Urinary bladder (tissue), 4 donors: ENCODE measurements at places on chromosomes 2 and 18. TPM values are rescaled to one million over a fixed set of nuclear protein-coding genes. Genes with fewer than 3 reads are reported as not detected.

DNA sequence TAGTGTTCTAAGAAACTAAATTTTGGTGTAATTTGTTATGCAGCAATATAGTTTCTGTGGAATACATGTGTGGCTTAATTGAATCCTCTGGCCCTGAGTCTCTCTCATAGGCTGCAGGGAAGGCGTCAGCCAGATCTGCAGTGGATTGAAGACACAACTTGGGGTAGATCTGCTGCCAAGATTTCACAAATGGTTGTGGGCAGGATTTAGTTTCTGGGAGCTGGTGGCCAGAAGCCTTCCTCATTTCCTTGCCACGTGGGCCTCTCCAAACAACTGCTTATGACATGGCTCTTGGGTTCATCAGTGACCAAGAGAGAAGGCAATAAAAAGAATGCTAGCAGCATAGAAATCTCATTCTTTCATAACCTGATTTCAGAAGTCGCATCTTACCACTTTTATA is 28.2 kb downstream of the CCDC102B start:
- DNase-seq: no peak

PSMA8 gene
- not detected for polyA plus RNA-seq

MLPH gene
- 14.2 TPM for polyA plus RNA-seq

GRCh38 chr18:34120294-34120693 is 104.4 kb downstream of the NOL4 start:
- no peak for DNase-seq

GRCh38 chr2:22276696-22277095 is 1108.3 kb upstream of the KLHL29 start:
- DNase-seq: no peak

CD207 gene
- 0.06 TPM for polyA plus RNA-seq

- no peak for DNase-seq
These were observed 1566.6 kb upstream of the SLC39A10 start for GRCh38 chr2:194090251-194090905.

GRCh38 chr2:149989447-149990063 is 402.0 kb upstream of the MMADHC start:
- no peak for DNase-seq

TPO gene
- polyA plus RNA-seq: 5.4 TPM

DNA sequence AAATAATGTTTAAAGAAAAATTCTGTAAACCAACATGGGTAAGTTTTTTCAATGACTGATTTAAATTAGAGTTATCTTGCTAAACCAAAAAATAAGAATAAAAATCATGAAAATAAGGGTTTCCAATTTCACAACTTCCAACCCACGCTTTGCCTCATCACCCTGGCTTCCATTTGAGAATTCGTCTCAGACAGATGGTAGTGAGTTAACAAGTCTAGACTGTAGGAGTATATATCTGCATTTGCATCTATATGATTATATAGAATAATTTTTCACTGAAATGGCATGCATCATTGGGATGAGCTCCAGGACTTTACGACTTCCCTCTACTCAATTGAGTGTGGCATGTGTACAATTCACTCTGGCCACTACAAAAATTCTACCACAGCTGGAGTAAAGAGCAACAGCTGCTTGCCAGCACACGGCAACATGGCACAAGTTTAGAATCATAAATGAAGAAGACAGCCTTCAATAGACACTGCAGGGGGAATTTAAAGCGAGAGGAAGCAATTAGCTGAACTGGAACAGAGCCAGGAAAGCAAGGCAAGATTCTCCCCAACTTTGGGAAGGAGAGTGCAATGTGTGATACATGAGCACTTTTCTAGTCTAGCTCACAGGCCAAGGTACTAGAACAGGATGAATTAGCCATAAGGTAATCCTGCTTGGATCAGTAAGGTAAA is 1673.5 kb upstream of the CELF4 start:
- DNase-seq: no peak

GRCh38 chr2:149612122-149612521 is 24.5 kb upstream of the MMADHC start:
- no peak for DNase-seq

GRCh38 chr18:57984490-57985115 is 59.4 kb upstream of the NEDD4L start:
- no peak for DNase-seq

LPIN1 gene
- polyA plus RNA-seq: 34.1 TPM

DNA sequence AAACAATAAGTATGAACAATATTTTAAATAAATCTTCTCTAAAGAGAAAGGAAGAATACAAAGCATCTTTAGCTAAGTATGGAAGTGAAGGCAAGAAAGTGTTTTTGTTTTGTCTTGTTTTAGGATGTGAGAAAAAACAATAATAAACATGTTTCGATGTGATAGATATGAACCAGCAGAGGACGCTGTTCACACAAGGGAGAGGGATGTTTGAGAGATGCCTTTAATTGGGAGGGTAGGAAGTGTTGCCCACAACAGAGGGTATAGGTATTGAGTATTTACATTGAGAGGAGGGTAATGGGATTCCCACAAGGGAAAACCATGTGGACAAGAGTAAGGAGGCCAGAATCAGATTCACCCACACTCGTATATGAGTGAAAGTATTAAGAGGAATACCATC is 55.1 kb downstream of the CDH19 start:
- DNase-seq: no peak

- DNase-seq: no peak
These were observed 51.7 kb downstream of the CLHC1 start for GRCh38 chr2:55180374-55180773.

PLGLB2 gene
- polyA plus RNA-seq: 1.2 TPM

NRP2 gene
- 74.4 TPM for polyA plus RNA-seq

DNA sequence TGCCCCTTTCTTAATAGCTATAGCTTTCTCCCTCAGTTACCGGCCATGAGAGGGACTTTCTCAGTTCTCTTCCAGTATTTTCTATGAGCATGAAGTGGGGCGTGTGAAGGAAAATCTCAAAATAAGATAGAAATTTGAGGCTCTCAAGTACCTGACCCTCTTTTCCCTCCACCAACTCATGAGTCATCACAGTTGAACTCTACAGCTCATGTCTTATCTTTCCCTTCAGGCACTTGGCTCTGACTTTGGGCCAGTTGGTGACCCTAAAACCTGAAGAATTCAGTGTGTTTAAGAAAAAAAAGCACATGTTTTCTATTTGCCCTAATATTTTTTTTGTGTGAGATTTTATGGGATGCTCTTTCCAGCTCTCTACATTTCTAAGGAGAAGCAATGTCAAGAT is 896.7 kb upstream of the ZEB2 start:
- no peak for DNase-seq

RPIA gene
- polyA plus RNA-seq: 13.7 TPM

DNA sequence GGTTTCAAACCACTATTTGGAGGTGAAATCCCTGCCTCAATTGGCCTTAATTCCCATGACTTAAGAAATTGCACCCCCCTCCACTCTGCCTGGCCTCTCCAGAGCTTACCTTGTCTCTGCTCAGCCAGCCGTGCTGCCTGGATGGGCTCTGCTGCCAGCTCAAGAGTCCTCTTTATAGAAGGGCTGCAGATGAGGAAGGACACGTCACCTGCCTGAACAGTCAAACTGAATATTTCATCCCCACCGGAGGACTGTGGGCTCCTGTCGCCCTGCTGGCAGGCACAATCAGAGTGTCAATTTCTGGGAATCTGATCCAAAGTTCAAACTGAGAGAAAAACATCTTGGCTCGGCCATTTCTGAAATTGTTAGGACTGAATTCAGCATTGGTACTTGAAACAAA is at the start of gene OTOS:
Gene OTOS, minus strand, starts transcription at position 148 of the 400 bp plus-strand sequence. CDS start 332 bp downstream, outside the sequence.
- no peak for DNase-seq

DNA sequence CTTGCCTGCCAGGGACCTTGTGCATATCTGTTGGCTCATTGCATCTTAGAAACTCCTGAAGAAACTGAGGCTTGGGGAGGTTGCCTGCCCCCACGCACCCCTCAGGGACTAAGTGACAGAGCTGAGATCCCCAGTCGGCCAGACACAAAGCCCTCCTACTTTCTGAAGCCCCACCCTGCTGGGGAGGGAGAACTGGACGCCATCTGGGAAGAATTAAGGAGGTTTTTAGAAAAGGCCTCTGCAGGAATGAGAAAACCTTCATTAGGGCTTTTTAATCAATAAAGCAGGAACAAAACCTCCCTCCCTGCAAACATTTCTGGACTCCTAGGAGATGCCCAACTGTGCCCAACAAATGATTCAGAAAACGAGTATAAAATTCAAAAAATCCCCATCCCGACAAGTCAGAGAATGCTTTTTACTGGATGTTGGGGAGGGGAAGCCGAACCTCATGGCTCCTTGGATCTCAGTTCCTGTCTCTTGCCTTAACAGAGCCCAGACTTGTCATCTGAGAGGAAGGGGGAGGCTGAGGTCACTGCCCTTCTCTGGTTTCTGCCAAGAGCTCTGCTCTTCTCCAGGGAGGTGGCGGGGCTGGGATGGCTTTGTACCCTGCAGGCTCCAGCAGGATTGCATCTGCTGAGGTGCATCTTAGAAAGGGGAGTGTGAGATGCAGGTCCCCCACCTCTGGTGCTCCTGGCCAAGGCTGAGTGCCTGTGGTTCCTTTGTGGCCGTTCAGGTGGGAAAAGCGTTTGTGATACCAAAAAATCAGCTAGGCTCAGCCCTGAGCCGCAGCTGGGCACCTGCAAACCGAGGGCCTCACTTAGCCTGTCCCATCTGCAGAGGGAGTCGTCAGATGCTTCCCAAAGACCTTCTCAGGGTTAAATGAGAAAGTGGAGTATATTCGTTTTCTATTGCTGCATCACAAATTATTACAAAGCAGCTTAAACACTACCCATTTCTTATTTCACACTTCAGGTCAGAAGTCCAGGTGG is 142.4 kb downstream of the ZFP36L2 start:
- no peak for DNase-seq
